ENCODE measurements at places on chromosomes 6 and 20. TPM values are rescaled to one million over a fixed set of nuclear protein-coding genes. Genes with fewer than 3 reads are reported as not detected.
A peak's percentile ranks its signal among the peaks of the same experiment; 100 is the strongest.

DNA sequence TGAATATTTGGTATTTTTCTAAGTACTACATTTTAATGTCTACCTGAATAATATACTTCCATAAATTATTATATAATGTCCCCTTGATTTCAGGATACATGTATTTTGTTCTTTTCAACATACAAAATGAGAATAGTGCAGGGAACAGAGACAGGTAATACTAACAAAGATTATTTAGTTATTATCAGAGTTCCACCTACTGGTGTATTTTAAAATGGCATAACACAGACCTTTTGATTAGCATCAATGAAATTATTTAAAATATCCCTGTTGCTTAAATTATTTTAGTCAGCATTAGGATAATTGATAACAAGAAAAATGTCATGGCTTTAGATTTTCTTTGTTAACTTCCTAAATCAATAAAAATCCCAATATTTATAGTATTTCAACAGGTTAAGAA lies 184.0 kb downstream of the PRDM13 start:
- H3K4me1 ChIP-seq: no peaks in the 10 kb centered on the region
- no peak for DNase-seq
- H3K36me3 ChIP-seq: no peaks in the 10 kb centered on the region
- no peak overlapping the region for H3K27ac ChIP-seq

GRCh38 chr20:32449057-32449889 lies 91.1 kb downstream of the ASXL1 start:
- H3K4me1 ChIP-seq: 0 out of 2 replicates have a peak, but pooled peaks cover 2% of the 10 kb centered on the region
- peaks cover 89% of the 10 kb centered on the region for H3K36me3 ChIP-seq
- H3K27me3 ChIP-seq: no peaks in the 10 kb centered on the region
- no peak overlapping the region for H3K27ac ChIP-seq

DNA sequence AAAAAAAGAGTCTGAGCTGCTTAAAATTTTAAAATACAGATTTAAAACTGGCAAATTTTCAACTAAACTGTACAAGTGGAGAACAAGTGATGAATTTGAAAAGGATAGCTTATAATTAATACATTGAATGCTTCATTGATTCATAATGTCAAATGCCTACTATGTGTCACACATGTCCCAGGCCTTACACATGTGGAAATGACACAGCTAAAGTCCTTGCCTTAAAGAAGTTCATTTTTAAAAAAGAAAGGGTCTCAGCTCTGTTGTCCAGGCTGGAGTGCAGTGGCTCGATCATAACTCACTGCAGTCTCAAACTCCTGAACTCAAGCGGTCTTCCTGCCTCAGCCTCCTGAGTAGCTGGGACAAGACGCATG lies 5.0 kb downstream of the NCOA5 start:
- no peaks in the 10 kb centered on the region for H3K27me3 ChIP-seq
- no peaks in the 10 kb centered on the region for H3K36me3 ChIP-seq
- H3K4me1 ChIP-seq: peaks cover 7% of the 10 kb centered on the region
- no peak overlapping the region for H3K27ac ChIP-seq
- DNase-seq: no peak

DNA sequence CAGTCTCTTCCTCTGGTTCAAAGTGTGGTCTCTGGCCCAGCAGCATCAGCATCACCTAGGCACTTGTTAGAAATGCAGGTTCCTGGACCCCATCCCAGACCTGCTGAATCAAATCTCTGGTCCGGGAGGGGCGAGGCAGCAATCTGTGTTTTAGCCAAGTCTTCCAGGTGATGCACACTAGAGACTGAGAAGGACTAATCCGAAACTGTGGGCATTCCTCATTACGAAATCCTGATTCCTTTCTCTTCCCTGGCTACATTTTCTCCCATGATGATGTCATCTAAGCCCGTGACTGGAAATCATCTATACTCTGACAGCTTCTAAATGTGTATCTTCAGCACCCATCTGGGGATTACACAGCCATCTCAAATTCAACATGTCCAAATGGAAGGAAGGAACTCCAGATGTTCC lies 39.7 kb upstream of the PRND start:
- no peak overlapping the region for H3K27ac ChIP-seq
- H3K4me1 ChIP-seq: peaks cover 7% of the 10 kb centered on the region
- no peak overlapping the region for H3K4me3 ChIP-seq
- DNase-seq: peak; percentile 68
- peaks cover 14% of the 10 kb centered on the region for H3K27me3 ChIP-seq

DNA sequence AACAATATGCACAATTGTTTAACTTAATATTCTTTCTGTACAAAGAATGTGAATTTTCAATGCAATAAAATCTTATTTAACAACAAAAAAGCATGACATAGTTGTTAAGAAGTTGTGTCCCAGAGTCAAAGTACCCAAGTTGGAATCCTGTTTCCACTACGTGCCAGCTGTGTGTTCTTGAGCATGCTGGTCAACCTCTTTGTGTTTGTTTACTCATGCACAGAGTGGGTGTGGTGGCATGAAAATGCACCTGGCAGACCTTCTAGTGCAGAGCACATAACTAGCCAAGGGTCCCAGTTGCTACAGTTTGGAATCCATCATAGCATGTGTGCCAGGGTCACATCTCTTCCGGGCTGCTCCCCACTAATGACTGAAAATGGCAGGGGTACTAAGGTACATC lies 24.7 kb upstream of the MOCS1 start:
- no peaks in the 10 kb centered on the region for H3K36me3 ChIP-seq
- DNase-seq: no peak
- no peak overlapping the region for H3K27ac ChIP-seq
- H3K4me3 ChIP-seq: no peak overlapping the region

DNA sequence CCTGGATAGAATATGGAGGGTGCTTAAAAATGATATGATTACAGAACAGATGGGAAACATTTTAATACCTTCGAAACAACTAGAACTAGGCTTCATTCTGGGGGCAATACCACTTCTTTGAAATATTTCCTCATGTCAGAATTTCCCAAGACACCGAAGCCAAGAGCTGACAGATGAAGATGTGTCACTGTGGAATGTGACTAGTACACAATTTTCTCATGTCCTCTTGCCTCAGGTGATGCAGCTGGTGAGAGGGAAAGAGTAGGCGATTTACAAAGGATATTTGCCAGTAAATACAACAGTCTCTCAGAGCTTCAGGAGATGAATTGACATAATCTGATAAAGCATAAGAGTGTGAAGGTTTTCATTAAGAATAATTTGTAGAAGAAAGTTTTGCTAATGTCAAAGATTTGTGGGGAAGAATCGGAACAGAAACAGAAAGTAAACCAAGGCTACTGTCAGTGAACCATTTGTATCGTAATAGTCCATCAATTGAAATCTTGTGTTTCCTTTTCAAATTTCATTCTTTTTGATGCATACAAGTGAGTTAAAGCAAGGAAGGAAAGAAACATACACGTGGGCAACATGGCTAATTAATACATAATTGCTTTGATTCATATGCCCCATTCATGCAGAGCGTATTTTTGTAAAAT lies 164.7 kb upstream of the CCN2 start:
- H3K27ac ChIP-seq: no peak overlapping the region
- no peaks in the 10 kb centered on the region for H3K27me3 ChIP-seq
- DNase-seq: peak; percentile 33
- peak overlapping the region; percentile 35 for H3K4me3 ChIP-seq

- DNase-seq: peak; percentile 8
- H3K27ac ChIP-seq: no peak overlapping the region
- H3K4me3 ChIP-seq: no peak overlapping the region
- no peaks in the 10 kb centered on the region for H3K36me3 ChIP-seq
- no peaks in the 10 kb centered on the region for H3K27me3 ChIP-seq
Observed at GRCh38 chr6:107179004-107179403, 63.7 kb upstream of the BEND3 start.

DNA sequence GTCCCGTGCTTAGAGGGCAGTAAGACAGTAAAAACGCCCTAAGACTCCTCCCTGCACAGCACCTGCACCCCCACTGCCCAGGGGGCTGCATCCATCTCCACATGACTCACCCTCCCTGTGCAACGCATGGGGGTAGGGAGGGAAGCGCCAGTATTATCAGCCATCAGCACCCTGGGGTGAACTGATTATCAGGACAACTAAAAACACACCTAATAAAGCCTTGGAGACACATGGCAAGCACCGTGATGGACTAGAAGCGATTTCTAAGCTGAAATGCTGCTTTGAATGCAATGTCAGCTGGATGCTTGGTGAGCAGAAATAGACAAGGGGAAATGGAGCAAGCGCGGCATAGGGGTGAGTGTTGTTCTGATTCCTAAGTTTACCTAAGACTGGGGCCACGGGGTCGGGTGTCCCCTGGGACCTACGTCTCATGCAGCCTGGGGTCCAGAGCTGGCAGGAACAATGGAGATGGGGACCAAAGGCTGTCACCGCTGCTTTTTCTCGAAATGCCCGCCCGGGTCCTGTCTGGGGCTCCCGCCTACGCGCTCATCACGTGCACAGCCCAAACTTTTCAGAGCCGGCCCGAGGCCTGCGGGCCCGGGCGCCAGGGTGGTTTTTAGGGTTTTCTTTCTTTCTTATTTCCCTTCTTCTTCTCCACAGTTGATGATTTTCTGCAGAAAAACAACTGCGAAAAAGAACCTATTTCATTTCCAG lies 702 bp upstream of the TNFAIP3 start:
- peak overlapping the region; percentile 27 for H3K27ac ChIP-seq
- peaks cover 2% of the 10 kb centered on the region for H3K36me3 ChIP-seq
- H3K27me3 ChIP-seq: no peaks in the 10 kb centered on the region

GRCh38 chr20:2207770-2208097 lies 88.1 kb upstream of the TGM3 start:
- DNase-seq: no peak
- H3K4me1 ChIP-seq: no peaks in the 10 kb centered on the region
- H3K27me3 ChIP-seq: peaks cover 22% of the 10 kb centered on the region
- no peaks in the 10 kb centered on the region for H3K36me3 ChIP-seq

GRCh38 chr6:74780831-74781230 lies 425.0 kb downstream of the COL12A1 start:
- no peak overlapping the region for H3K4me3 ChIP-seq
- no peak overlapping the region for H3K27ac ChIP-seq
- DNase-seq: peak; percentile 63
- H3K36me3 ChIP-seq: no peaks in the 10 kb centered on the region
- H3K4me1 ChIP-seq: no peaks in the 10 kb centered on the region

GRCh38 chr20:33835615-33836172 lies 24.5 kb downstream of the CHMP4B start:
- H3K27ac ChIP-seq: no peak overlapping the region
- H3K4me1 ChIP-seq: peaks cover 6% of the 10 kb centered on the region
- no peak overlapping the region for H3K4me3 ChIP-seq
- H3K36me3 ChIP-seq: no peaks in the 10 kb centered on the region
- no peaks in the 10 kb centered on the region for H3K27me3 ChIP-seq
- no peak for DNase-seq

Gene CGA
- total RNA-seq: not detected

Gene MAD2L1BP
- total RNA-seq: 31.1 TPM

Gene SNPH
- total RNA-seq: 4.7 TPM

Gene SNAP91
- total RNA-seq: not detected

Gene FAM217A
- total RNA-seq: not detected

Gene PI3
- not detected for total RNA-seq

Gene PLCB1
- total RNA-seq: 16.1 TPM

Gene BCAS1
- under 0.01 TPM for total RNA-seq
